ENCODE measurements at places on chromosomes 3 and 15. TPM values are rescaled to one million over a fixed set of nuclear protein-coding genes. Genes with fewer than 3 reads are reported as not detected.

DNA sequence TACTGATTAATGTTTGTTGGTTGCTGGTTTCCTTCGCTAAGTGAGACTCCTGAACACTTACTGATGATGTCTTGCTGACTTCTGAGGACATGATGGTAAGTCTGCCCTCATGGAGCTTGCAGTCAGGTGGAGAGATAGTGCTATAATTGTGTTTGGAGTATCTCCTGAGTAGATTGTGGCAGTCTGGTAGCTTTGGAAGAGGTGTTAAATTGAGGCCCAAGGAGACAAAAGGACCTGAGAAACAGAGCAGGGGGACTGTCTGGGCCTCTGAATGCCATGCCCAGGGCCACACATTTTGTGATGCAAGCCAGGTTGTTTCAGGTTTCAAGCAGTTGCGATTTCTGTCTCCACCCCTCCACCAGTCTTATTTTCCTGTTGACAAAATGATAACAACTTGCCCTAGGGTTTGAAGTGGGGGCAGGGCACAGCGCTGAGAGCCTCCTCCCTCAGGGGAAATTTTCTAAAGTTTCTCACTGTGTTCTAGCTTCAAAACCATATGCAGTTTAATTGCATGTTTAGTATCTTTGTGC lies 16.7 kb downstream of the SMAD3 start:
- DNase-seq, result no peak

GRCh38 chr15:40630313-40630712 lies 36.3 kb downstream of the KNL1 start:
- no peak for DNase-seq

- no peak for DNase-seq
Measured at GRCh38 chr15:69612112-69612511, 159.5 kb downstream of the RPLP1 start.

DNA sequence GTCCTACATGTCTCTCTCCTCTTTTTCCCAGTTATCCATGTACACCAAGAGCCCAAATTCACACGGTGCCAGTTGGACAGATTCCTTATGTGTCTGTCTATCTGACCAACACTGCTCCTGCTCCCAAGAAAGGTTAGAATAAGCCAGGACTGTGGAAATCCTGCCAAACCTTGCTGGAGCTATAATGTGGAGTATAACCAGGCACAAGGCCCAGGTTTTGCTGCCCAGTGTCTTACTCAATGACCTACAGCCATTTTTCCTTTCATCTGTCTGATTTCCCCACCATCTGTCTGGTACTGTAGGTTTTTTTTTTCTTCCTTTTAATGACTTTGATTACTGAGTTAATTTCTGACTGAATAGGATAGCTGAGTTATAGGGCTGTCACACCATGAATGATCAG lies 26.5 kb upstream of the MINDY4B start:
- no peak for DNase-seq

- DNase-seq, result peak; percentile 1
Measured at GRCh38 chr3:196144383-196145105, 62.7 kb upstream of the TFRC start.

GRCh38 chr3:37301980-37302708 lies 127.8 kb upstream of the LRRFIP2 start:
- no peak for DNase-seq

GRCh38 chr3:161267646-161268045 lies 46.5 kb downstream of the NMD3 start:
- DNase-seq, result no peak

DNA sequence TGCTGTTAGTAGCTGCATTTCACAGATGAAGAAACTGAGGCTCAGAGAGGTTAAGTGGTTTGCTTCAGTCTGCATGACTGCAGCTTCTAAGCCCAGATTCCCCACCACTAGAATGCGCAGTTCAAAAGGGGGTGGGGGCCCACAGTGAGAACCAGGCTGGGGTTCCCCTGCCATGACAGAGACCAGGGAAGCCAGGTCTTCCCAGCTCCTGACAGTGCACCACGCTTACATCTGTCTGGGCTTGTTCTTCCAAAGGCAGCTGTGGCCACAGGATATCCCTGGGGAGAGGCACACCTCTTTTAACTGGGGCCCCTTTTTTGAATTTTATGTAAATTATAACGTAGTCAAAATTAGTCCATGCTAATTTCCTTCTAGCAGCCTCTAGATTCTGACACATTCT lies 5.3 kb downstream of the PLEKHO2 start:
- no peak for DNase-seq

GRCh38 chr3:186882150-186882524 lies 39.6 kb downstream of the ADIPOQ start:
- no peak for DNase-seq

DNA sequence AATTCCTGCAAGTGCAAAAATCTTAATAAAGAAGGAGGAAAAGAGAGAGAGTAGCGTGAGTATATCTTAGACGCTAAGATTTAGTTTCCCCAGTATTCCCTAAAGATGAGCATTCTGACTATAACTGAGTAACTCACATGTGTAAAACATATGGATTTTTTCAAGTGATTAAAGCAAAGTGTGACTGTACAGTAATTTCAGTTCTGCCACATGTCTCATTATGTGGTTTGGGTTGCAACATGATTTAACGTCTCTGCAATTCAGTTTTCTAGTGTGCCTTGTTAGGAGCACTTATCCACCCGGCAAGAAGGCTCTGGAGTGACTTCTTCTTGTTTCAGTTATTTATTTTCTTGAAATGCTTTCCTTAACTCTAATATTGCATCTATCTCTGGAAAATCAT lies 514.1 kb downstream of the ROBO1 start:
- no peak for DNase-seq

GRCh38 chr3:130543322-130543721 lies 26.3 kb downstream of the COL6A6 start:
- DNase-seq, result no peak

DNA sequence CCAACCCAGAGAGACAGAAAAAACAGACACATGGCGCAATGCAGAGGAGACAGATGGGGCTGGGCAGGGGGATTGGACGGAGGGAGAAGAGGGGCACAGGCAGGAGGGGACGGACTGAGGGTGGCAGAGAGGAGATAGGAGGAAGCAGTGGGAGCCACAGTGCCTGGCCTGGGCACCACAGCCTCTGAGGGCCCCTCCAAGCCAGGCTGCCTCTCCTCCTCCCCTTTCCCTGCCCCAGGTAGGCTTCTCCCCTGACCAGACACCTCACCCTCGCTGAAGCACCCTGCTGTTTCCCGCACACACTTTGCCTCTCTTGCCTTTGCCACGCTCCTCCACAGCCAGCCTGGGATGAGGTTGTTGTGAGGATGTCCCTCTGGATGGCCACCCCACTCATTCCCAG lies 84.0 kb upstream of the PRR20G start:
- DNase-seq, result no peak

GRCh38 chr3:127964053-127964452 lies 49.0 kb downstream of the KBTBD12 start:
- DNase-seq, result no peak

DNA sequence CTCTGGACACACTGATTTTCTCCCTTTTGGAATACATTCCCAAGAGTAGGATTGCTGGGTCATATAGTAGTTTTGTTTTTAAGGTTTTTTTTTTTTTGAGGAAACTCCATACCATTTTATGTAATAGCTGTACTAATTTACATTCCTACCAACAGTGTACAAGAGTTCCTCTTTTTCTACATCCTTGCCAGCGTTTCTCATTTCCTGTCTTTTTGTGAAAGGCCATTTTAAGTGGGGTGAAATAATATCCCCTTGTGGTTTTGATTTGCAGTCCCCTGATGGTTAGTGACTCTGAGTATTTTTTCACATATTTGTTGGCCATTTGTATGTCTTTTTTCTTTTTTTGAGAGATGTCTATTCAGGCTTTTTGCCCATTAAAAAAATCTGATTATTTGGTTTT lies 1205.5 kb downstream of the ROBO1 start:
- DNase-seq, result no peak

DNA sequence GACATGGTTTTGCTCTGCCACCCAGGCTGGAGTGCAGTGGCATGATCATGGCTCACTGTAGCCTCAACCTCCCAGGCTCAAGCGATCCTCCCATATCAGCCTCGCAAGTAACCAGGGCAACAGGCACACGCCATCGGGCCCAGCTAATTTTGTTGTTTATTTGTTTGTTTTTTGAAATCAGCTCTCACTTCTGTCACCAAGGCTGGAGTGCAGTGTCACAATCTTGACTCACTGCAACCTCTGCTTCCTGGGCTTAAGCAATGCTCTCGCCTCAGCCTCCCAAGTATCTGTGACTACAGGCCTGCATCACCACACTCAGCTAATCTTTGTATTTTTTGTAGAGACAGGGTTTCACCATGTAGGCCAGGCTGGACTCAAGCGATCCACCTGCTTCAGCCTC lies 26.3 kb upstream of the PLCH1 start:
- no peak for DNase-seq

- DNase-seq, result no peak
Measured at GRCh38 chr3:61417352-61417751, 144.0 kb upstream of the PTPRG start.

DNA sequence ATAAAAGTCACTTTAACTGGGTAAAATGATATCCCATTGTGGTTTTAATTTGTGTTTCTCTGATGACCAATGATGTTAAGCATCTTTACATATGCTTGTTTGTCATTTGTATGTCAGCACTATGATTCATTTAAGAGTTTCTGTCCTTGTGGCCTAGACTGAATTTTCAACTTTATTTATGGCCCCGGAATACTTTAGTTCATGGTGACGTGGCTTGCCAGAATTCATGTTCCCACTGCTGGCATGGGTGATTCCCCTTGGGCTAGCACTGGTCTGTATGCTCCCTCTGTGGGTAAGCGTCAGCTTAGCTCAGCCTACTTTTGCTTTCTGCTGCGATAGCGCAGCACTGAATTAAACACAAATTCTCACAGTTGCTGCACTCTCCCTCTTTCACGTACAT lies 436.3 kb upstream of the SGO1 start:
- DNase-seq, result peak; percentile 68

DNA sequence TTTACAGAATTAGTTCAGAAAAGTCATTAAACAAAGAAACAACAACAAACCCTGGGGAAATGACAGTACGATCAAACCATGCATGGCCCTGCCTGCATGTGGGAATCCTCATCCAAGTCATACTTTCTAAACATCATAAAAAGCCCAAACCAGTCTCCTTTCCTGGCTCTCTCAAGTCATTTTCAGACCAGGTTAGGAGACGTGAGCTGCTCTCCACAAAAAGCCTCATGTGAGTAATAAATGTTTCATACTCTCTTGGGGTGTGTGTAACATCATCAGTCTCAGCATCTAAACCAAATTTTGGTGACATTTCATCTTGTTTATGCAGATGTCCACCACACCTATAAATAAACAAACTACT lies 18.9 kb downstream of the GREM1 start:
- no peak for DNase-seq

- DNase-seq, result no peak
Measured at GRCh38 chr15:53114960-53115359, 324.8 kb upstream of the ONECUT1 start.

DNA sequence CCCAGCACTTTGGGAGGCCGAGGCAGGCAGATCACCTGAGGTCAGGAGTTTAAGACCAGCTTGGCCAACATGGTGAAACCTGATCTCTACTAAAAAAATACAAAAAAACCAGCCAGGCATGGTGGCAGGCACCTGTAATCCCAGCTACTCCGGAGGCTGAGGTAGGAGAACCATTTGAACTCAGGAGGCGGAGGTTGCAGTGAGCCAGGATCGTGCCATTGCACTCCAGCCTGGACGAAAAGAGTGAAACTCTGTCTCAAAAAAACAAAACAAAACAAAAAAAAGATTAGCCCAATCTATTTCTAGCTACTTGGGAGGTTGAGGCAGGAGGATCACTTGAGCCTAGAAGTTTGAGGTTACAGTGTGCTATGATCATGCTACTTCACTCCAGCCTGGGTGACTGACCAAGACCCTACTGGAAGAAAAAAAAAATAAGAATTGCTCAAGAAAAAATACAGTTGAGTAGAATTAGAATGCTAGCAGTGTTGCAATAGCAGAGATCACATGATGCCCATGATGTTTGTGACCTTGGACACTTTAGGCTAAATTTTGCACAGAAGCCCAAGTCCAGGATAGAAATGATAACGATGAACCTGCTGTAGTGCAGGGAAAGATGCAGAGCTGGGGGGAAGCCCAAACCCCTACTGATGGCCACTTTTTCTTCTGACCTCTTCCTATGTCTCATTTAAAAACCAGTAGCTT lies 162.2 kb downstream of the LPP start:
- DNase-seq, result no peak

GRCh38 chr3:105904251-105904650 lies 35.4 kb upstream of the CBLB start:
- no peak for DNase-seq

- no peak for DNase-seq
Measured at GRCh38 chr3:23706111-23706510, 99.6 kb upstream of the UBE2E1 start.

DNA sequence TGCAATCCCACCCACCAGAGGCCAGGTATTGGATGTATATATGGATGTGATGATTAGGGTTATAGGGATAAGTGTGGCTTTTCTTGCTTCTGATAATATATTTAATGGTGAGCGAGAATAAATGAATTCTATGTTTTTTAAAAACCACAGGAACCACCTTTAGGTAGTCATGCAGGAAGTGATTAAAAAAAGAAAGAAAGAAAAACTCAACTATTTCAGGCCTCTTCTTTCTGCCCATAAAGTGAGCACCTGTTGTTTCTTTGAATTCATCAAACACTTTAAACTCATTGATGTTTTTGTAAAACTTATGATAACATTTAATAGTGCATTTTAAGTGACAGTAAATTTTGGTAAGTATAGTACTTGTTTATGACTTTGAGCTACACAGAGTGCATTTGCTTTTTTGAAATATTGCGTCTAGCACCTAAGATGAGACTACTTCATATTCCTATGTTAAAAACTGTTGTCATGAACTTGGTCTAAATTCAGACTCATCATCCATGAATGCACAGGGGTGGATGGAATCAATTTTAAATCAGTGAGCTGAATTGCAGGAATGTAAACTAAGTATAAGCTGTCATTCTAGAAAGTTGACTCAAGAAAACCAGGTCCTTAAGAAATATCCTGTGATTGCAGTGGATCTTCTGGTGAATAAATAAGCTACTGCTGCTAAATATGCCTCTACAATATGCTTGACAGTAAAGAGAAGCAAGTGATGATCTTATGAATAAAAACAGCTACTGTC lies 764.4 kb upstream of the NECTIN3 start:
- DNase-seq, result no peak

GRCh38 chr15:69457304-69458280 lies 5.0 kb downstream of the RPLP1 start:
- DNase-seq, result no peak

- no peak for DNase-seq
Measured at GRCh38 chr3:159924411-159924810, 64.2 kb upstream of the IL12A start.

Gene GABPB1
- 17.1 TPM for polyA plus RNA-seq

Gene PTX3
- 60.8 TPM for polyA plus RNA-seq

Gene CHL1
- not detected for polyA plus RNA-seq

Gene CCDC66
- polyA plus RNA-seq, result 4.7 TPM

Gene TGM4
- polyA plus RNA-seq, result not detected

Gene SUSD5
- 2.5 TPM for polyA plus RNA-seq

Gene PARP9
- polyA plus RNA-seq, result 26.9 TPM

Gene COL6A5
- polyA plus RNA-seq, result not detected

Gene EPHB3
- 3.3 TPM for polyA plus RNA-seq

Gene CYP1A1
- not detected for polyA plus RNA-seq
